ENCODE measurements at places on chromosomes 12 and 14. TPM values are rescaled to one million over a fixed set of nuclear protein-coding genes. Genes with fewer than 3 reads are reported as not detected.

Gene HIGD1C
- not detected for total RNA-seq

Gene VSIG10
- 18.9 TPM for total RNA-seq

Gene ATG101
- total RNA-seq = 156 TPM

Gene GNB3
- total RNA-seq = 0.71 TPM

Gene CD69
- 0.57 TPM for total RNA-seq

DNA sequence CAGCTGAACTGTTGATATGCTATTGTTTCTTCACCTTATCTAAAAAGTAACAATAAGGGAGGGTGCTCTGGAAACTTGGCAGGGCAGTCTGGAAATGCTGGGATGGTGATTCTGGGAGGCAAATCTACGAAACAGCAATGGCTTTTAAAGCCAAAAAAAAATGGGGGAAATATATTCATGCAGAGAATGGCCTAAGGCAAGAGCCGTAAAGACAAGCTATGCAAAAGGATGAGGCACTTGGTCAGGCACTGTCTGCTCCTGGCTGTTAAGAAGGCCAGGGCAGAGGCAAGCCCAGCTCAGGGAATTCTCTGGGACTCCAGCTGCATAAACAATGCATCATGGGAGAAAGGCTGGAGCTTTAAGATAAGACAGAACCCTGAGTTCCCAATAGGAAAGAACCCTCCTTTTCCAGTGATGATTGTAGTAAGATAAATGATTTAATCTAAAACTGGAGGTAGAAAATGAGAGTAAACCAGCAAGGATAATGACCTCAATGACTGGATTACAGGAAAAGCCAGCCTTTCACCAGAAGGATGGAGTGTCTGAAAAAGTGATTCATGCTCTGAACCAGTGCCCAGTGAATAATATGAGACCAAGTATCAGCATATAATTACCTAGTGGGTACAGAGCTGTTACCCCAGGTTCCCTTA is 46.0 kb downstream of the ITPR2 start:
- peak; percentile 79 for DNase-seq

GRCh38 chr14:103130965-103131364 is 7.7 kb downstream of the TNFAIP2 start:
- DNase-seq = peak; percentile 89

- DNase-seq = no peak
These were observed 259.5 kb downstream of the MSRB3 start for GRCh38 chr12:65537978-65538377.

GRCh38 chr14:51963286-51963685 is 26.1 kb upstream of the RTRAF start:
- no peak for DNase-seq

- DNase-seq = no peak
These were observed 28.8 kb downstream of the TIMELESS start for GRCh38 chr12:56420411-56420810.

GRCh38 chr14:33986804-33987203 is 35.9 kb upstream of the EGLN3 start:
- peak; percentile 74 for DNase-seq

DNA sequence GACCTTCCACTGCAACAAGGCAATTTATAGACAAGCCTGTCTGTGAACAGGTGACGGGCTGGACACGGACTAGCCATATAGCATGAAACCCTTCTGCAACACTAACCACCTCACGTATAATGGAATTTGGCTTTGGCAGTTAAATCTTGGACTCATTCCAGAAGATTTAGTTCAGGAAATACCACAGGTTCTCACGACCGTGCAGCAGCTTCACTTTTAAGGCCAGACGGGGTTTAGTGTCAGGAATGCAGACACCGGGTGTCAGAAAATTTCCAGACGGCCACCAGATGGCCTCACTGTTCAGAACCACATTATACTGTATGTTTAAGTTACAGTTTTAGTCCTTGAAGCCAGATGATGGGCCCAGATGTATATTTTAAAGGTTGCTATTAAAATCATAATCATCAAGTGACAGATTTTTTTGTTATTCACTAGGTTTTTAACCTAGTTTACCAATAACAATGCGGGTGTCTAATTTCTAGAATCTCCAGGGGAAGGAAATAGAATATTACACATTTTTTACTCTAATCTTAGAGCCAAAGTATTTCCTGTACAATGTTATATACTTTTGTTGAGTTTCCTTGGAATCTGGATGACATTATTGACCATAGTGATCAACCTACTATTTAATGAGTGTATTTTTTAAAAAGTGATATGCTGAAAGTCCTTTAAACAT is 90.5 kb upstream of the TMPO start:
- peak; percentile 84 for DNase-seq

- DNase-seq = peak; percentile 81
These were observed 193.7 kb upstream of the LRIG3 start for GRCh38 chr12:59113831-59114615.

- DNase-seq = no peak
These were observed 22.9 kb downstream of the SYT1 start for GRCh38 chr12:78887444-78887843.

- no peak for DNase-seq
These were observed 213.7 kb upstream of the BMP4 start for GRCh38 chr14:54170301-54170700.

- no peak for DNase-seq
These were observed 325.1 kb downstream of the DAD1 start for GRCh38 chr14:22263961-22264360.

GRCh38 chr12:108980831-108981618 is 39.8 kb downstream of the SVOP start:
- no peak for DNase-seq

DNA sequence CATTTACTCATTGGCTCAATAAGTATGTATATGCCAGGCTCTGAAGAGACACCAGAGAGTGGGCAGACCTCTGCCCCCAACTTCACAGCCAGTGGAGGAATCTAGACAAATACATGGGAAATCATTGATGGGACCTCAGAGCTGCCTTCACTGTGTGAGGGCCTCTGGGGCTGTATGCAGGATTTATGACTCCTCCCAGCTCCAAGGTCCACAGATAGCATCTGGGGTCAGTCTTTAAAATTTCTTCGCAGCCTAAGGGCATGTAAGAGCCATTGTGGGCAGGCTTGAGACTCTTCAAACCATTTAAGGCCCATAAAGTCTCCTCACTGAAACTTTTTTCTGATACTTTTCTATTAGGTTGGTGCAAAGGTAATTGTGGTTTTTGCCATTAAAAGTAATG is 125.5 kb downstream of the SPTSSA start:
- no peak for DNase-seq

All from Daoy (cell line).